Gastroesophageal sphincter (tissue), 4 donors: ENCODE measurements at places on chromosomes 3 and 15.

- ATAC-seq, result no peak
Observed at GRCh38 chr3:120072867-120073525, 21.3 kb downstream of the GSK3B start.

DNA sequence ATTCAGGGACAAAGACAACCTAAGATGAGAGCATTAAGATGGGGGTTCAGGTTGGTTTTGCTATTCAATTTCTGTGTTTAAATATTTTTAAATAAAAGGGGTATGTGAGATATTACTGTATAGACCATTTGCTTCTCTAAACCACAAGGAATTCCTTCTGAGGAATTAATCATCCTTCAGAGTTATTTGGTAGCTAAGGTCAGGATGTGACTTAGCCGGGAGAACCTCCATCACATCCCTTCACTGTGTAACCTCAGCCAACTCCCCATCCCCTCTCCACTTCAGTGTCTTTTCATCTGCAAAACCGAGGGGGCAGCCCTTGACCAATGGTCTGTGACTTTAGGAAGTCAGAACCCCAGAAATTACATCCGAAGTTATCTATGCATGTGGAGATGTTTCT lies 48.7 kb upstream of the SKOR1 start:
- ATAC-seq, result no peak

DNA sequence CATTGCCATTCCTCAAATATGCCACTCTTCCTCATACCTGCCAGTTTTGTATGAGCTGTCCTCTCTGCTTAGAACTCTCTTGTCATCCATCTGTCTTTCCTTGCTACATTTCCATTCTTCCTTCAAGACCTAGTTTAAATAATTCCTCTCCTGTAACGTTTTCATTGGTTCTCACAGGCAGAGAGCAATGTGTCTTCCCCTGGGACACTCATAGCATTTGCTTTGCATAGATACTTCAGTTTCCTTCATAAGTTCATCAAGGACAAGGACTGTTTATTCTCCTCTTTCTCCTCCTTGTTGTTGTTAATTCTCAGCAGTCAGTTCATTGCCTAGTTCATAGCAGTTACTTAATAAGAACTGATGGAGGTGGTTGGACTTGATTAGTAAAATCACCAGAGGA lies 10.5 kb downstream of the NR2C2 start:
- ATAC-seq, result no peak

DNA sequence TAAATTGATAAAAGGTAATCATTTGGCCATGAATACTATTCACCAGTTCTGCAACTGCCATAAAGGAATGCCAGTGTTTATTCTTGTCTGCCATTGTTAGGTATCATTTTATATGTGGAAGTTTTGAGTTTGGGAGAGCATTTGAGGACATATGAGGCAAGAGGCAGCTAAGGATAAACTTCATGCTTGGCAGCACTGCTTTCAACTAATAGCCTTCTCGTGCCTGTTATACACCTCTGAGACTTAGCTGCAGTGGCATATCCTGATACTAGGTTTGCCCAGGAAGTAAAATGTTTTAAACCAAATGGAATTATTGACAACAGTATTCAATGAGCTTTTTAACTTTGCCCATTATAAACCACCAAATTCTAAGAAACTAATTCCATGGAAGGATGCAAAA lies 126.0 kb upstream of the DPH6 start:
- ATAC-seq, result no peak

- ATAC-seq, result no peak
Observed at GRCh38 chr15:29942143-29942542, 119.9 kb upstream of the TJP1 start.

DNA sequence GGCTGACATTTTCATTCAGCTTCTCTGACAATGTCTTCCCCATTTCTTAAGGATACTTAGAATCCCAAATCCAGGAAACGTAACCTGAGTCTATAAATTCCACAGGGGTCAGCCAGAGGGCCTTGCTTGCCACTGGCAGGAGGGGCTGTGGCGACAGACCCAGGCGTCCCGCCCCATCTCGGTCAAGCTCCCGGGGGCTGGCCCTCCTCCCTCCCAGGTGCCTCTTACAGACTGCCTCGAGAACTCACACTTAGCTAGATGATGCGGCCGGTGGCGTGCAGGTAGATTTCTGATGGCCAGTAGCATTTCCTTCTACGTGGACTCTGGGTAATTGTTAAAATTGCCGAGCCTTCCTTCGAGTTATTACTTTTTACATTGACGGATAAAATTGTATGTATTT lies 172.5 kb downstream of the NSMCE3 start:
- no peak for ATAC-seq

GRCh38 chr15:101338502-101339057 lies 43.5 kb upstream of the SNRPA1 start:
- no peak for ATAC-seq

GRCh38 chr3:177150970-177151627 lies 46.2 kb downstream of the TBL1XR1 start:
- no peak for ATAC-seq

DNA sequence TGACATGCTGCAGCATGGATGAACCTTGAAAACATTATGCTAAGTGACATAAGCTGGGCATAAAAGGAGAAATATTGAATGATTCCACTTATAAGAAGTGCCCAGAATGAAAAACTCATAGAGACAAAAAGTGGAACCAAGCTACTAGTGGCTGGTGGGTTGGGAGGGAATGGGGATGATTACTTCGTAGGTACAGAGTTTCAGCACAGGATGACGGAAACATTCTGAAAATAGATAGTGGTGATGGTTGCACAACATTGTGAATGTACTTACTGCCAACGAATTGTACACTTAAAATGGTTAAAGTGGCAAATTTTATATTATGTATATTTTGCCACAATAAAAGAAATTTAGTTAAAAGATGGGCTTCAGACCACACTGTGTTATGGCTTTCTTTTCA lies 93.6 kb downstream of the RPLP1 start:
- no peak for ATAC-seq

GRCh38 chr15:85657132-85657531 lies 137.6 kb downstream of the KLHL25 start:
- ATAC-seq, result no peak

DNA sequence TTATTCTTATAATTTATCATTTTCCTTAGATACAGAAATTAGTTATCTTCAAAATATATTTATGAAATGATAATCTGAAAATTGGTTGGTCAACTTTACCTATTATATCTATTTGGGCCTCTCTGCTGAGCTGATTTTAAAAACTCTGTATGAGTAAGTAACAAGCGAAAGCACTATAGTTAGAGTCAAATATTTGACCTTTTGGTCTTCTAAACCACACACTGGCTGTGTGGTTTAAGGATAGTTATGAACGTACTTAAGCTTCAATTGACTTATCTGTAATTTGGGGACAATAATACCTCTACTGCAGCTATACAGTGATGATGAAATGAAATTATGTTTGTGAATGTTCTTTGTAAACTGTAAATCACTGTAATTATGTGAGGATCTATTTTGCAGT lies 763.9 kb upstream of the GRM7 start:
- no peak for ATAC-seq

- peak; percentile 41 for ATAC-seq
Observed at GRCh38 chr15:48358229-48359152, 27.3 kb downstream of the DUT start.

- no peak for ATAC-seq
Observed at GRCh38 chr15:59160880-59161593, 45.6 kb upstream of the LDHAL6B start.

DNA sequence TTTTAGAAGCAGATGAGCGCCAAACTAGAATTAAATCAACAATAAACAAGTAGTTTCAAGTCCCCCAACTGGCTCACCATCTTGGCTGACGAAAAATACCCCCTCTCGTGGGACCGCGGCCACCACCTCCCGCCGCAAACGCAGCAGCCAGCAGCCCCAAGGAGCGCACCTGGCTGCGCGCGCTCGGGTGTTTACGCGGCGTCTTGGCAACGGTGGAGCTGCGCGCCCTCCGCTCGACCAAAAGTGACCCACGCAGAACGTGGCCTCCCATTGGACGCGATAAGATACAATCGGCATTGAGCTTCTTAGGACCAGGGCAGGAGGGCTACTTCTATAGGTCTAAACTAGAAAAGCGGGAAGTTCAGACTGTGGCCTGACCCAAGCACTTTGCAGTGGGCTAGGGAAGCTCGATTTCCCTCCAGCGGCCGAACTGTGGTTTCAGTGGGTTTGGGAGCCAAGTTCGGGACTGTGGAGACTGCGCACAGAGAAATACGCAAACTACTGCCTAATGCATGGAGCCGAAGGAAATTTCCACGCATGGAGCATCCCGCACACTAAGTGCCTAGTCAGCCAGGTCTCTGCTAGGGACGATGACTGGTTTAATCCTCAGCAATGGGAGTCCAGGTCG lies at the start of gene MNS1:
Gene MNS1 (minus strand): TSS at position 245 of the 628 bp plus-strand sequence. CDS start 165 bp downstream, at position 80.
- peak; percentile 100 for ATAC-seq

DNA sequence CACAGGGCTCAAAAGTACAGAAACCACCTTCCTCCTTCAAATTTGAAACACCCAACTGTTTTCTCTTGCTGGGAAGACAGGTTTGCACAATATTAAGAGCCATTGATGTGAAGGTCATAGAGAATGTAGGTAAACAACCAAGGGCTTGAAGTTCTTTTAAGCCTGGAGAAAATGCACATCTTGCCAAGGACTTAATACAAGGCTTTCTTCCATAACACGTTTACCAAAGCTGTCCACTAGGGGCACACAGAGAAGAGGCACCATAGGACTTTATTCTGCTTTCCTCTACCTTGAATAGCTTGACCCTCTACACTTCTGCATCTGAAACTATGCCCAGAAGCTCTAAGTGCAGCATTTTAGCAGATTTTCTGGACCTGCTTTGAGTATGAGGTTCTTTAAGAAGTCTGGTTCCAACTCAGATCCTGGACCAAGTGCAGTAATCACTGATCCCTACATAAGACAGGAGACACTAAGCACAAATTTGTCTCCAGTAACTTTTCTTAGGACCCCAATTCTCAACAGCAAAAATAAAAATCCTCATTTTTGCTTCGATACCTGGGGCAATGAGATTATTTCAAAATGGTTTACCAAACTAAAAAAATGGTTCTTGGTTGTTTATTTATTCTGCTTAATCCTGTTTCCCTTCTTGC lies 138.0 kb downstream of the FBN1 start:
- peak; percentile 42 for ATAC-seq

- ATAC-seq, result no peak
Observed at GRCh38 chr3:70342149-70342548, 29.7 kb upstream of the MDFIC2 start.

DNA sequence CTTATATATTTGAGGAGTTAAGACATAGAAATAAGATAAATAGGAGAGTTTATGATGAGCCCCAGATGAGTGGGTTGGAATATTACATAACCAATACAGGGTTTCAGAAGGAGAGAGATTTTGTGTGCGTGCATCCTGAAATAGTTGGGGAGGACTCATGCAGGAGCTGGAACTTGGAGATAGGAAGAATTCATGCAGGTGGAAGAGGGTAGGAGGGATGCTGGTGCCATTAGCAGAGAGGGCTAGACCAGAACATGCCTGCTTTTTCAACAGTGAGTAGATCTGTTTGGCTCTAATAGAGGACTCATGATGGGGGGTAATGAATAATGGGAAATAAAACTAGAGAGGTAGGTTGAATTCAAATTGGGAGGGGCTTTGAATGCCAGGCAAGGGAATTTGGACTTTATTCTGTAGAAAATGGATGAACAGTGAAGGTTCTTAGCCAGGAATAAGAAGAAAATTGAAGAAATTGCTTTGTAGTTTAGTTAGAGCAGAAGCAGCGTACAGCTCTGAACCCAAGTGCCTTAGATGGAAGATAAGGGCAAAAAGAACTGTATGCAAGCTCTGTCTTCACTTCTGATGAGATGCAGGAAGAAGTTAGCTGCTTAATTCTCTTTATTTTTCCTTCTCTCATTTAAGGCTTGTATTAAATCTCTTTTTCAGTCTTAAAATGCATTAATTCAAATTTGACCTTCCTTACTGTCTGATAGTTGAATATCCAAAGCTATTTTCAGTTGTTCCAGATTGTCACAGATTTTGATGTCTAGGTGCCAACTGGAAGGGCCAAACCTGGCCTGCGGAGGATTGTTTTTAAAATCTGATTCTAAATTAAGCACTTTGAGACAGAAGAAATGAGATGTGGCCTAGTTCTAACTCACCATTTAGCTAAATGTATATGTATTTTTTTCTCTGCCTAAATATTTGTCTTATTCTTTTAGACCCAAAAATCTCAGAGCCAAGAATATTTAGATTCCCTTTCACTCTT lies 86.3 kb downstream of the PPM1L start:
- ATAC-seq, result no peak

DNA sequence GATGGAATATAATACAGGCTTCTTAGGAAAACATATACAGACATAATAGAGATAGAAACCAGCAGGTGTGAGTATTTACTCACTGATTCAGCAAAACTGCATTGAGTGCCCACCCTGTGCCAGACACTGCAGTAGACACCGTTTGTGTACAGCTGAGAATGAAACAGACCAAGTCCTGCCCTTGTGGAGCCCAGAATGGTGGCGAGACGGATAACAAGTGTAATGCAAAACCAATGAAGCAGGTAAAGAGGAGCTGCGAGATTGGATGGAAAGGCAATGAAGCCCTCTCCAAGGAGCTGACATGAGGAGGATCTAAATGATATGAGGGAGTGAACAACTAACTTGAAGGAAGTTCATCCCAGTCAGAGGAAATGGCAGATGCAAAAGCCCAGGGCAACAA lies 256.4 kb downstream of the MEX3B start:
- no peak for ATAC-seq

DNA sequence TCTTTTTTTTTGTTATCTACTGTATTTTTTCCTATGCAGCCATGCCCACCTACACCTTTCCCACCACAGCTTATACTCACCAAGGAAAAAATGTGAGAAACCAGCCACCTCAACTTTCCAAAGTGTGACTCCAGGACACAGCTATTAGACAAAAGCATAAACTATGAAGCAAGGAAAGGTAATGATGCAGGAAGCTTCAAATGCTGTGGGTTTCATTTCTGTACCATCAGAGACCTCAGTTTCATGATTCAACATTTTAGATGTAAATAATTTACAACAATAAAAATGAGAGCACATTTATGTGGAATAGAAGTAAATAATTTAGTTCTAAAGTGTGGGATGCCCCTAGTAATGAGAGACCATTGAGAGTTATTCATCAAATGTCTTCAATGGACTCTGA lies 115.1 kb downstream of the CDIN1 start:
- ATAC-seq, result no peak

GRCh38 chr3:127006781-127007436 lies 24.0 kb downstream of the PLXNA1 start:
- no peak for ATAC-seq

GRCh38 chr3:59472541-59472940 lies 422.7 kb upstream of the CFAP20DC start:
- ATAC-seq, result no peak

- ATAC-seq, result no peak
Observed at GRCh38 chr3:67526246-67526645, 128.2 kb downstream of the SUCLG2 start.

DNA sequence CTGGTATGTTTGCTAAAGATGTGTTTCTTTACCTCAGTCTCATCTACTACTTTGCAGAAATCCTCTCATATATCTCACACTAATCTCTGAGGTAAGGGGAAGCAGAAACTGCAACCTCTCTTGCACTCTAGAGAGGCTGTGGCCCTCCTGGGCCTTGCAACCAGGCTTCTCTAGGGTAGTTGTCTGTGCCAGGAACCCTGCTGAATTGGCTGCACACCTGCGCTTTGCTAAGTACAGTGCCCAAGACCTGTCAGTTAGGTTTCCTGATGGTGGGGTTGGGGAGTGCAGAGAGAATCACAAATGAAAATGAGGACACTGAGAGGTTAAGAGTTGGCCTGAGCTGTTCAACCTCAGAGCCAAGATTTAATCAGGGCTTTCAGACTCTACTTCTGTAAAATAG lies 117.2 kb upstream of the PLXNA1 start:
- ATAC-seq, result no peak
